Stomach (tissue), 19 donors: ENCODE measurements at places on chromosomes 1 and 21. TPM values are rescaled to one million over a fixed set of nuclear protein-coding genes. Genes with fewer than 3 reads are reported as not detected.

Gene RAP1GAP
- total RNA-seq = 117 TPM

- no peak for DNase-seq
Measured at GRCh38 chr1:52190500-52191252, 48.8 kb downstream of the ZFYVE9 start.

- DNase-seq = no peak
Measured at GRCh38 chr1:59433440-59433813, 136.5 kb downstream of the FGGY start.

- no peak for DNase-seq
Measured at GRCh38 chr1:2431103-2431502, 18.7 kb upstream of the PEX10 start.

GRCh38 chr1:205812271-205812877 lies 624 bp downstream of the SLC41A1 start:
- DNase-seq = no peak

DNA sequence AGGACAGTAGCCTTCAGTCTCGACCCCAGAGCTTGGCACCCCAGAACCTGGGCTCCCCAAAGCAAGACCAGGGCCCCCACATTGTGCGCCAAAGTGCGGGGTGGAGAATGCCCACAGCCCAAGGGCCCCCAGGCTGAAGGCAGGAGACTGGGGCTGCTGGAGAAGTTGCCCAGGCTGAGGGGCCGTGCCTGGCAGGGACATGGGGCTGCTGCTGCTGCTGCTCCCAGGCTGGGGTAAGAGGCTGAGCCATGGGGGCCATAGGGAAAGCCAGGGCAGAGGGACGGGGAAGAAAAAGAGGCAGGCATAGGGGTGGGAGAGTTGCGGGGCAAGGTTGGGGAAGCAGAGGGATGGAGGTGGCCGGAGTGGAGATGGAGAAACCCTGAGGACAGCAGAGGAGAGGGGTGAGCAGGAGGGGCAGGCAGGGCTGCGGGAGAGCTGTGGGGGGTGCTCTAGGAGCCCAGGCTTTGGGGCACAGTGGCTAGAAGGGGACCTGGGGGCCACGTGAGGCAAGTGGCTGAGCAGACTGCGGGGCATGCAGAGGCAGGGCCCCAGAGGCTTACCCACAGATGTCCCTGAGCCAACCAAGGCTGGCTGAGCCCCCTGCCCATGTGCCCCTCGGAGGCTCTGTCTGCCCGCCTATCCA lies 18.9 kb downstream of the SLC27A3 start:
- DNase-seq = no peak
